ENCODE measurements at places on chromosomes 7 and 10.

GRCh38 chr7:102412548-102412947 lies 16.4 kb downstream of the PRKRIP1 start:
- DNase-seq: peak; percentile 51

DNA sequence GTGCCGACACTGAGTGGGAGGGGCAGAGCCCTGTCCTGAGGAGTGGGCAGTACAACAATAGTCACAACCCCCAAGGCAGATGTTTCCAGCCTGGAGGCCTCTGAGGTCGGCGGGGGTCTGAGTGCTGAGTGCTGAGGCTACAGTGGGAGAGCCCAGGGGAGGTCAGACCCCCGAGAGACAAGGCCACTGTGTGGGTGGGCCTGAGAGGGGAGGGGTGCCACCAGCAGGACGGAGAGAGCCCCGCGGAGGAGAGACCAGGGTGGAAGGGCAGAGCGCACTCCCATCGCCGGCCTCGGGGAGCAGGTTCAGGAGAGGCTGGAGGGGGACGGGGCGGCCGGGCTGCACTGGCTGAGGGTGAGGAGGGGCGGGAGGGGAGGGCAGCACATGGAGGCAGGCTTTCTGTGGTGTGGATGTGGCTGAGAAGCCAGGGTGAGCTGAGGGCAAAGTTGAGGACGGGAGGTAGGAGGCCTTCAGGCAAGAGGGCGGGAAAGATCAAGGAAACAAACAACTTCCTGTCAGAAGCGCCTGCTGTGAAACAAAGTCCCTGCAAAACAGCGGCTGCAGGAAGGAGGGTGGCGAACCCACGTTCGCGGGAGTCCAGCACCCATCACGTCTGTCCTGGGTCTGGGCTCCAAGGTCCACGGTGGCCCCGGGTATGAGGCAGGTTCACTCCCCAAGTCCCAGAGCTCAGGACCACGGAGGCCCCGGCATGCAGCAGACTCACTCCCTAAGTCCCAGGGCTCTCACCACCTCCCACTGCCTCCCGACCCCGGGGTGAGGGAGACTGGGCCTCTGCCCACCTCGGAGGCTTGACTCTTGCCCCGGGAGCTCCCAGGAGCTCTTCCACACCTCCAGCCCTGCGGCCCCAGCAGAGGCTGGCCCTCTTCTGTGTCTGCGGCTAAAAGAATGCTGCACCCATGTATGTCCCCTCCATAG lies 76.8 kb upstream of the NKX6-2 start:
- DNase-seq: peak; percentile 4

DNA sequence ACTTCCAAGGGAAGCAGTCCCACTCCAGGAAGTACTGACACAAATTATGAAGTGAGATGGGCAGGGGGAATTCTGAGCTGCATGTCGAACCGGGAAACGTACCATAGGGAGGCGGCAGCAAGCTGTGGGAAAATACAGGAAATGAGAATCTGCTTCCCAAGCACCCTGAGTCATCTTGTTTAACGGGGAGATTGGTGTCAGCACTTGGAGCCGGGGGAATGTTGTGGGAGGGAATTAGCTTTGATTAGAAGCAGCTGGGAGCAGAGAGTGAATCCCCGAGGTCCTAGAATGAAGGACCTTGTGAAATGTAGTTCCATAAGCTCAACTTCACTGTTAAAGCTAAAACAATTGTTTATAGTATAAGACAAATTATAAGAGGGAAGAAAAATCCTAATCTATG lies 141.4 kb upstream of the PRKCQ start:
- no peak for DNase-seq

DNA sequence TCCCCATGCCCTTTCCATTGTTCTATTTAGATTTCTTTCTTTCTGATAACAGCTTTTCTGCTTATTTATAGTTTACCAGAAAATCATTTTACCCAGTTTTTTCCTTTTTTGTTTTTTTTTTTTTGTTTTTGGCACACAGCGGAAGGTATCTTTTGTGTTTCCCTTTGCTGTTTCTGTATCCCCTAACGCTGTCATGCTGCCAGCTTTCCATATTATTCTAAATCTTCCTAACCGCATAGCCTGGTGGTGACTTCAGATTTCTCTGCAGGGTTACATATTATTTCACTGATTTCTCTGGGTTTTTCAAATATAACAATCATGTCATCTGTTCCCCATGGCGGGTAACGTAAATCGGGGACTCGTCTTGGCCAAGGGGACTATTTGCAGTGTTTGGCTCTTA lies 4.0 kb upstream of the SLC29A4 start:
- no peak for DNase-seq

- peak; percentile 88 for DNase-seq
Observed at GRCh38 chr7:139635526-139636302, 112.2 kb downstream of the CLEC2L start.

DNA sequence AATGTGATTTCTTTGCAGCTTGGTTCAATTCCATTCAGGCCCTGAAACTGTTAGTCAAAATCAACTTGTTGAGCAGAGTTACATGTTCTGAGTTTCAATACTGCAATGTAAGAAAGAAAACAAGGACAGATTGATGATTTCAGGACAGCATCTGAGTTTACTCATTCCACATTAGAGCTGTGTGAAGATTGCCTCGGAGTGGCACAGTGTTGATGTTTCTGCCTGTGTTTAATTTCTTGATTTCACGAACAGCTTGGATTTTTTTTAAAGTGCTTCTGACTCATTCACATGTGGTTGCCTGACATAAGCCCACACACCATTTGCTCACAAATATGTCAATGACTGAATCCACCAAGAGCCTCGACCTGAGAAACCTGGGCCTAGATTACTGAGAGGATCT lies 101.2 kb upstream of the PARD3 start:
- no peak for DNase-seq

- DNase-seq: no peak
Observed at GRCh38 chr10:18501198-18501597, 150.2 kb downstream of the NSUN6 start.

DNA sequence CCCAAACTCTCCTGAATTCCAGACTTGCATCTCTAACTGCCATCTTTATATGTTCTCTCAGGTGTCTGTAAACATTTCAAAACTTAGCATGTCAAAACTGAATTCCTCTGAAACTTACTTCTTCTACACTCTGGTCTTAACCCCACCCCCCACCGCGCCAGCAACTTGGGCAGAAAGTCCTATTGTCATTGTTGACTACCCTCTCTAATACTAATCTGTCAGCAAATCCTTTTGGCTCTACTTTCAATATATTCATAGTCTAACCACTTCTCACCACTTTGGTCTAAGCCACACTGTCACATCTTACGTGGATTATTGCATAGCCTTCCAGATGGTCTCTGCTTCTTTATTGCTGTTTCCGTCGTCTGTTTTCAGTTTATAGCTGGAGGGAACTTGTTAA lies 86.6 kb downstream of the AHCYL2 start:
- DNase-seq: no peak

DNA sequence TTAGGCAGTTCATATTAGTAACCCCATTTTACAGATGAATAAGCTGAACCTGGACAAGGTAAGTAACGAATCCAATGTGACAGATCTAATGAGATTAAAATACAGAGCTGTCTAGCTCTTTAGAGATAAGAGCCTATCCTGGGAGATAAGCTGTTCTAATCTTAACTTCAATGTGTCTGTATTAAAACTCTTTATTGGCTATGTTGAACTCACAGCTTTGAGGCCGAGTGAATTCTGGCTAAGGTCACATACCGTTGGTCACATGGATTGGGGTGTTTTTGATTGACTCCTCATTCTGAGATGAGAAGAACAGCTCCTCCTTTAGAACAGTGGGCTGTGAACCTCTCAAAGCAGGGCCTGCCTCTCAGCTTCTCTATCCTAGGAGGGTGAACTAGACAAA lies 113.4 kb upstream of the EEPD1 start:
- DNase-seq: no peak

DNA sequence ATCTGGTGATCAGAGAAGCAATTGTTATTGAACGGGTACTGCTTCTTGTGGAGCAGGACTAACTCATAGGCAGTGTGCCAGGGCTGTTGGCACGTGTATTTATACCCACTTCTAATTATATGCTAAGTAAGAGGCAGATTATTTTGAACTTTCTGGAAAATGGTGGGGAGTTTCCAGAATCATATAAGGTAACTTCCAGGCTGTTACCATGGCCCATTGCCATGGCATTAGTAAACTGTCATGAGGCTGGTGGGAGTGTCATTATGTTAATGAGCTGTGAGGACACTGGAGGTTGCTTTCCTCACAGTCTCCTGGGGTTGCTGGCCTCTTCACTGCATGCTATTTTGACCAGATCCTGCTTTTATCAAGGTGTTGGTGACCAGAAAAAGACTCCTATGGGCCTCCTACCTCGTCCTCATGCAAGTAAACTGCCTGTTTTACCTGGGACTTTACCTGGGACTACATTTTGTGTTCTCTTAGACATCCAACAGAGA lies 122.6 kb downstream of the KCND2 start:
- no peak for DNase-seq

GRCh38 chr10:80268938-80269588 lies 20.4 kb downstream of the MAT1A start:
- no peak for DNase-seq

- no peak for DNase-seq
Observed at GRCh38 chr10:121071901-121072300, 220.7 kb downstream of the WDR11 start.

DNA sequence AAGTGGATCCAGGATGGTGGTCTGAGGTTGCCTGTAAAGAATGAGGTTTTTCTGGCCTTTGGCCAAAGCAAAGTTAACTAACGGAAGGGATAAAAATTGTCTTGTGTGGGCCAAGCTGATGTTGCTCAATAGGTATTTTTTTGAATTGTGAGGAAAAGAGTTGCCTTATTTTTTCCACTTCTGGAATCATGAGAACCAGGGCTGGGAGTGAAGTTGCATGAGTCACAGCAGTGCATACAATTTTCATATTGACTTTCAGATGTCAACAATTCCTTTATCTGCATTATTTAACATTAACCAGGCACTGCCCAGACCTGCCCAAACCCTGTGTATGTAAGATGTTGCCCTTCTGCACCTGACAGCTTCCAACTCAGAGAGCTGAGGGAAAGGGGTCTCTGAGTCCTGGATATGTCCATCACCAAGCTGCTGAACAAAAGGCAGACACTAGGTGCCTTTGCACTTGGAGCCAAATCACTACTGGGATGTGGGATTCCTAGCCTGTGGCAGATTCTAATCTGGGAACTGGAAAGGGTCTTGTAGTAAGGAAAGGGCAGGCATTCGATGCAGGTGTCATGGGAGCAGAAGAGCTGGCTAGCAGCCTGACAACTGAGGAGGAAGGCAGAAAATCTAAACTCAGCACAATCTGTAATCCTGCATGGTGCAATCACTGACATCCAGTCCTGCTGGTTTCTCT lies 52.3 kb upstream of the SLC35B4 start:
- DNase-seq: no peak

DNA sequence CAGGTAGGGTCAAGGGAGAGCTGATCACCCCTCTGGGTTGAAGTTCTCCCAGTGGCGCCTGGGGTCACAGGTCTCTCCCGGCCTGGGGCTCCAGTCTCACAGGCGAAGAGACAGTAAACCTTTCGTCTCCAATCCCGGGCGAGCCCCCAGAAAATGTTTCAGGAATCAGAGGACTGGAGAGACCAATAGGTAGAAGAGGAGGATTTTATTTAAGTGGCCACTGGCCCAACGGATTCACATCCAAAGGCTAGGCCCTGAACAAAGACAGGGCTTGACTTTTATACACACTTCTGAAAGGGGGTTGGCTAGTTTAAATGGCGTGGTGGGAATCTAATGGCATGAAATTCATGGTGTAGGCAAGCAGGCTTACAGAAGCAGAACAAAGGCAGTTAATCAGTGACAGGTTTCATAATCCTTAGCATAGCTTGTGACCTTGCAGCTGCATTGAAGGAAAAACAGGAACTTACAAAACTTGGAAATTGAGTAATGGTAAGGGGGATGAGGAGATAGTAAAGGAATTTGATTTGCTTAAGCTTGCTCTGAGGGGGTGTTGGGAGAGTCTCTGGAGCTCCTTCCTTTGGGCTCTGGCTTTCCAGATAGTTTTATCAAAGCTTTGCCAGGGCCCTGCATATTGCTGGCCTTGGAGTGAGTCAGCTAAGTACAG lies 105.5 kb downstream of the TRIM24 start:
- peak; percentile 69 for DNase-seq

- DNase-seq: no peak
Observed at GRCh38 chr10:44828508-44829142, 82.5 kb upstream of the TMEM72 start.

GRCh38 chr10:30984563-30985328 lies 46.9 kb downstream of the ZNF438 start:
- no peak for DNase-seq

GRCh38 chr7:117791877-117792780 lies 81.1 kb downstream of the CTTNBP2 start:
- peak; percentile 95 for DNase-seq

DNA sequence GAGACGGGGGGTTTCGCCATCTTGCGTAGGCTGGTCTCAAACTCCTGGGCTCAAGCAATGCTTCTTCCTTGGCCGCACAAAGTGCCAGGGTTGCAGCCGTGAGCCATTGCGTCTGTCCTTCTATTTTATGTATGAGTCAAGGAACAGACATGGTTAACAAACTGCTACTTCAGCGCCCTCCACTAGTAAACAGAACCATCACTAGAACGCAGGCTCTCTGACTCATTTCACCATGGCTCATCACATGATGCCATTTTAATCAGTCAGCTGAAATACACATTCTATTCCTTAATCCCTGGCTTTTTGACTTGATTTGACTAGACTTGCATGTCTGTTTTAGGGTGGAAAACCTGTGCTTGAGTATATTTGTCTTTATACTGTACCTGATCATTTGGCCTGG lies 41.3 kb downstream of the CELF2 start:
- DNase-seq: no peak

GRCh38 chr10:20616918-20617810 lies 279.9 kb downstream of the NEBL start:
- DNase-seq: peak; percentile 81

- DNase-seq: no peak
Observed at GRCh38 chr10:82497439-82497838, 622.4 kb downstream of the NRG3 start.

GRCh38 chr7:157937406-157937805 lies 600.6 kb downstream of the DNAJB6 start:
- no peak for DNase-seq

- DNase-seq: no peak
Observed at GRCh38 chr10:97904018-97904381, 54.4 kb downstream of the GOLGA7B start.

DNA sequence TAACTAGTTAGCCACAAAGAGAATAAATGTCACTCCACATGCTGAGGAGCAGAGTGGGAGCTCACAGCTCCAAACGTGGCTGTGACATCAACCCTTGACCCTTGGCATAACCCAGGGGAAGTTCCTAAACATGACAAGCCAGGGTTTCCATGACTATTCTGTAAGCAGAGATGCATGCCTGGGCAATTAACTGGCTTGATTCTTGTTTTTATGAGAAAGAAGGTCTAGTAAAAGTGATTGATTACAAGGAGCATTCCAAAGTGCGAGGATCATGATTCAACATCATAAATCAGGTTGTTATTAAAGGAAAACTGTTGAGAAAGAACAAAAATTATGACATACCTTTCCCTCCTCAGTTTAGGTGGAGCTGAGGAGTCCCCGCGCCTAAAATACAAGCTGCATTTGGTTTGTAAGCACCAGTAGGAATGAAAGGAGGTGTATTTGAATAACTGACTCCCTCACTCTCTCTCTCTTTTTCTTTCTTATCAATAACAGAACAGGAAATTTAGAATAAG lies 108.4 kb downstream of the SFMBT2 start:
- DNase-seq: no peak

- DNase-seq: no peak
Observed at GRCh38 chr7:121166916-121167315, 161.9 kb upstream of the WNT16 start.

GRCh38 chr7:98760201-98760651 lies 109.6 kb downstream of the TMEM130 start:
- peak; percentile 21 for DNase-seq

- no peak for DNase-seq
Observed at GRCh38 chr7:141462958-141463357, 88.3 kb upstream of the AGK start.

Measured in common myeloid progenitor, CD34-positive (primary cell).